ENCODE measurements at places on chromosomes 11 and 22.

DNA sequence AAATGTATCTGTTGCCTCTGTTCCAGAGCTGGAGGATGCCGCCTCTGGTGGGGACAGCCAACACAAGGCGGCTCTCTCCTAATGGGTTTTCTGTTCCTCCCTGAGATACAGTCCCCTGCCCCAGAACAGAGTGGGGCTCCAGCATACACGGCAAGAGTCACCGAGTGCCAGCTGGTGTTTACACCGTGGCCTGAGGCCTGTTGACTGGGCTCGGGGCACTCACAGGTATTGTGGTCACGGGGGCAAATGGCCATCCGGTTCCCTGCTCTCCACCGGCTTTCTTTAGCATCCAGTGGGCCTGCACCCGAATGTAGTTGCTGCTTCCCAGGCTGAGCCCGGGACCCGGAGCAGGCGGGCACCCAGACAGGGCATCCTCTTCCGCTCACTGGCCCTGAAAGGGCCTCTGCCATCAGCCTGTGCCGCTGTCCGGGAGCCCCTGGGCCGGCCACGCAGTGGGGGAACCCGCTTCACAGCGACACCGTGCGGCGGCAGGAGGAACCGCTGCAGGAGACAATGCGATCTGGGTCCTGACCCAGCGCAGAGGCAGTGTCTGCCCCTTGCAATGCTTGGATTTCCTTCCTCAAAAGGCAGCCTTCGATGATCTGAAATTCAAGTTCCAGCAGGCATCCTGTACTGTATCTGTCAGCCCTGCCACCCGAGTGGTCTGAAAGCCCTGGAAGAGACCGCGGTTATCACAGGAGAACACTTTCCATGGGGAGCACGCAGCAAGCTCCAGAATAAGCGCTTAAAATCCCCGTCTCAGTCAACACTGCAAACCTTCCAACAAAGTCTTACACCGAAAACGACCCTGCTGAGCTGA is 859 bp upstream of the KRTAP5-5 start:
- DNase-seq = peak; percentile 76

GRCh38 chr11:131463162-131463561 is 92.7 kb downstream of the NTM start:
- no peak for DNase-seq

DNA sequence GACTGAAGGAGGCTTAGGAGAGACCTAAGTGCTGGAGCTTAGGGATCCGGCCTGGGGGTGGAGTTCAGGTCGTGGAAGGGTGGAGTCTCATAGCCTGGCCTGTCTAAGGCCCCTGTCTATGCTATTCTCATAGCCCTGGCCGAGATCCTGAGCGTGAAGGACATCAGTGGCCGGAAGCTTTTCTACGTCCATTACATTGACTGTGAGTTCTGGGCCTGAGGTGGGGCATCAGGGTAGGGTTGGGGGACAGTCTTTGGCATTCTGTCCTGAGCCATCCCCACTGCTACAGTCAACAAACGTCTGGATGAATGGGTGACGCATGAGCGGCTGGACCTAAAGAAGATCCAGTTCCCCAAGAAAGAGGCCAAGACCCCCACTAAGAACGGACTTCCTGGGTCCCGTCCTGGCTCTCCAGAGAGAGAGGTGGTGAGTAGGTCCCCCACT is 603 bp downstream of the KAT5 start:
- DNase-seq = no peak

- no peak for DNase-seq
These were observed 9.4 kb downstream of the PIM3 start for GRCh38 chr22:49969751-49970527.

GRCh38 chr11:58222721-58223120 is 6.0 kb downstream of the OR10Q1 start:
- no peak for DNase-seq

- no peak for DNase-seq
These were observed 56.4 kb upstream of the SYN3 start for GRCh38 chr22:33114565-33114964.

DNA sequence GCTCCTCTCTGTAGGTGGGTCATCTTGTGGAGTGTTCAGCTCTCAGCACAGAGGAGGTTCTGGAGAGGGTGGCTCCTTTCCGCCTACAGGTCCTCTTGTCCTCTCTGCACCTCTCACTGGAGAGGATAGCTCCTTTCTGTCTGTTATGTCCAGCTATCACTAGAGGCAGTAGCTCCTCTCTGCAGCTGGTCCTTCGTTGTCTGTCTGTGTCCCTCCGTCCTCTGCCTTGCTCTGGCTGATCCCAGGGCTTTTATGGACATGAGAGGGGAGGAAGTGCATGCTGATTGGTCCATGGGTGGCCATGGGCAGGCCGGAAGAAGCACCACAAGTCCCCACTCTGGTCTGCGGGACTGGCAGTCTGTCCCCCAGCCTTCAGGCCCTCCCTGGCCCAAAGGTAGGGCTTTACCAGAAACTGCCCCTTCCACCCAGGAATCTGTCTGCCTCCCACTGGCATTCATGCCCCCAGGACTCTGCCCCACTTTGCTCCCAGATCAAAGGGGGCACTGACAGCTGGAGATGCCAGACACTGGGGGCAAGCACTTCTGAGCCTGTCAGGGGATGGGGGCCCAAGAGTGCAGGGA is 38.6 kb upstream of the CALCB start:
- DNase-seq = no peak

GRCh38 chr22:28581016-28581415 is 98.6 kb downstream of the TTC28 start:
- DNase-seq = no peak

DNA sequence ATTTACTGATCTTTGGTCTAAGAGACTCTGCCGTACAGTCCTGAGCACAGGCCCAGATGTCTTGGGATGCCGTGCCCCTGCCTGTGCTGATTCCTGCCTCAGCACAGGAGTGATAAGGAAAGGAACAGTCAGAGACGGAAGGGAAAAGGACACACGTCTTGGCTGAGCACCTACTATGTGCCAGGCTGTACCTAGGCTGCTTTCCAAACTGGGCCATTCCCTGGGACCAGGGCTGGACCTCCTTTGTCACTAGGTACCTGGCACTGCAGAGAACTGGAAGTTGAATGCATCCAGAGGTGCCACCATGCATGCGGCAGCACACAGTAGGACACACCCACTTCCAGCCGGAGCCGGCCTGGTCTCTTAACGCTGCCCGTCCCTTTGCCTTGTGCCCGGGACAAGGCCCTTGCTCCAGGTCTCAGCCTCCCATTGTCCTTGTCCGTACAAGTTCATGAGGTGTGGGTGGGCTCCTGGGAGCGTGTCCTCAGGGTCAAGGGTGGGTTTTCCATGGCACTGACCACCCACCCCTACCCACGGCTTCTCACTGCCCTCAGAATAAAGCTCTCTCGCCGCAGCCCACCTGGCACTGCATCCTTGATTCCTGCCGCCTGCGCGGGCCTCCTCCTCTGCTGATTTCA is 1.1 kb upstream of the SSTR3 start:
- no peak for DNase-seq

DNA sequence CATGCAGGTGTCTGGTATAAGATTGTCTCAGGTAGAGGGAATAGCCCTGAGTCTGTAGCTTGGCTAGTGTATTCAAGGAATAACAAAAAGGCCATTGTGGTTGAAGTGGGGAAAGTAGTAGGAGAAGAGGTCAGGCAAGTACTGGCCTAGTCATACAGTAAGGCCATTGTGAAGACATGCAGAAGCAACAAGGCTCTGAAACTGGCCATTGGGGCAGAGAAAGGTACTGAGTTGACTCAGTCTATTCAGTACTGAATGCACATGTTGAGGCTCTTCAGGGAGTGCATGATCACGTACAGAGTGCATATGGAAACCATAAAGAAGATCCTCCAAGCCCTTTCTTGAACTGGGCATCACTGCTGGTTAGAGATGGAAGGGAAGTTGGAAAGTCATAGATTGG is 477.6 kb downstream of the SOX6 start:
- no peak for DNase-seq

DNA sequence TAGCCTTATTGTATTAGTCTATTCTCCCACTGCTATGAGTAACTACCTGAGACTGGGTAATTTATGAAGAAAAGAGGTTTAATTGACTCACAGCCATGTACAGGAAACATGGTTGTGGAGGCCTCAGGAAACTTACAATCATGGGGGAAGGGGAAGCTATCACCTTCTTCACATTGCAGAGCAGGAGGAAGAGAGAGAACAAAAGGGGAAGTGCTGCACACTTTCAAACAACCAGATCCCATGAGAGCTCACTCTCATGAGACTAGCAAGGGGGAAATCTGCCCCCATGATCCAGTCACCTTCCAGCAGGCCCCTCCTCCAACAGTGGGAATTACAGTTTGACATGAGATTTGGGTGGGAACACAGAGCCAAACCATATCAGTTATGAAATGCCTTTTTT is 179.4 kb downstream of the ARHGAP42 start:
- no peak for DNase-seq

DNA sequence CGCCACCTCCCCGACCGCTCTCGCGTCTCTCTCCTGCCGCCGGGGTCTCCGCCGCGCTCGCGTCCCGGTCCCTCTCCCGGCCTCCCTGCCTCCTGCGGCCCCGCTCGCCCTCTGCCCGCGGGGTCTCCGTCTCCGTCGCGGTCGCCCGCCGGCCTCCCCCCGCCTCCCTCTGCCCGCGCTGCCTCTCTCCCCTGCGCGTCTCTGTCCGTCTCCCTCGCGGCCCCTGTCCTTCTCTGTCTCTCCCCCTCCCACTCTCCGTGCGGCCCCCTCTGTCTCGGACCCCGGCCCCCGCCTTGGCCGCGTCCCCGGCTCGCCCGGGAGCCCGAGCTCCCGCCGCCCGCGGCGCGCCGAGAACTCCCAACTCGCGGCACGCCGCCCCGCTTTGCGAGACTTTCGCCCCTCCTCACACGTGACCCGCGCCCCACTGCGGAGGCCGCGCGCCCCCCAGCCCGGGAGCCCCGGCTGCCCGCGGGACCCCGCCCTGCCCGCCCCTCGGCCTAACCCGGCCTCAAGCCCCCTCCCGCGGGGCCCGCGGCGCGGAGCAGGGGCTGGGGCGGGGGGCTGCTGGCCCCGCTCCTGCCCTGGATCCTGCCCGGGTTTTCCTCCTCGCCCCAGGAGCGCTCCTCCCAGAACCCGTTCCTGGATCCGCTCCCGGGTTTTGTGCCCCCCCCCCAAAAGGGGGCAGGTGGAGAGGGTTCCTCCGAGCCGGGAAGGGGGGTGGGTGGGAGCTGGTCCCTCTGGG is 702 bp upstream of the KCNJ4 start:
- DNase-seq = no peak

DNA sequence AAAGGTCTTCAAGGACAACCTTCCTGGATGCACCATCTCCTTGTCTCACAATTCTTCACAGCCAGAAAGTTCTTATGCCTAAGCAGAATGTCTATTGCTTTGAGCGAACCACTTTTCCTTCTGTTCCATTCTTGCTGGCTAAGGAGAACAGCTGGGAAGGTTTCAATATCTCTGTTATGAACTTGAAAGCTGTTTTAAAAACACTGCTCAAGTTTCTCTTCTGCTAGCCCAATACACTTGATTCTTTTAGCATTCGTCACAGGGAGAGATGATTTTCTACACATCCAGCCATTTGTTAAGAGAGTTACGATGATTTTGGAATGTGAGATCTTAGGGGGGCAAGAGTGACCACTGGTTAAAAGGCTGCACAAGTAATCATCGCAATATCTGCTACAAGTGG is 249.3 kb downstream of the KIRREL3 start:
- no peak for DNase-seq

- peak; percentile 92 for DNase-seq
These were observed at the start of gene MAJIN for GRCh38 chr11:64971421-64972233. MAJIN (minus strand) TSS chr11:64972108; CDS start chr11:64959405, 12,703 bp downstream.

DNA sequence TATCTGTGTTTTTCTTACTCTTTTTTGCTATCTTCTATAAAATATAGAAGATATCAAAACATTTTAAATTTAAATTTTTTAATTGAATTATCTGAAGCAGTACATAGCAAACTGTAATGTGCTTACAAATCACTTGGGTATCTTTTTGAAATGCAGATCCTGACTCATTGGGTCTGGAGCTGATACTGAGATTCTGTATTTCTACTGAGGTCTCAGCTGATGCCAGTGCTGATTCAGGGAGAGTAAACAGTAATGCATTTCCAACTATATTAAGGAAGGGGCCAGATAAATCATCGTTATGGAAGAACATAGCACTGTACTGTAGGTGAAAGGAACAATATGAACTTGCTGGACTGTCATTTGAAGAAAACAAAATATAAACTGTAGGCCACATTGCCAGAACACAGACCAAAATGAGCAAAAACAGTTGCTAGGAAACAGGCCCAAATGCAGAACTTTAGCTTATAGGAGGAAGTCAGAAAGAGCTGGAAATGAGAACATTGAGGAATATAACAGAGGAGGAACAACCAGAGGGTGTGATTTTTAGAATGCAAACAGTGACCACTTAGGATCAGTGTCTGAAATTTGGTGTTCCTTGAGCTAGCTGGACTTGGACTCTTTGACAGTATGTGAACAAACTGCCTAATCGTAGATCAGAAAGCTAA is 3.3 kb downstream of the ARL14EP start:
- DNase-seq = no peak

DNA sequence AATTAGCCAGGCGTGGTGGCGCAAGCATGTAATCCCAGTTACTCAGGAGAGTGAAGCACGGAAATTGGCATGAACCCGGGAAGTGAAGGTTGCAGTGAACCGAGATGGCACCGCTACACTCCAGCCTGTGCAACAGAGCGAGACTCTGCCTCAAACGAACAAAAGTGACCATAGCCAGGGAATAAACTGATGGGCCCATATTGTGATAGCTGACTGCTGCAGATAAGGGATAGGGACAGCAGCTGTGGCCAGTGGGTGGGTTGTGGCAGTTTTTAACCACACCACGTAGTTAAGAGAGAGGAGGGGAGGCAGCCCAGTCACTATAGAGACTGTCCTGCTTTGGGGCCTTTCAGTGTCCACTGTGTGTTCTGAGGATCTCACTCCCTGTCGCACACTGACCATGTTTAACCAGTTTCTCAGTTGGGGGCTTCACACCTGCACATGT is 58.9 kb downstream of the PISD start:
- DNase-seq = no peak

Data from Right ventricle myocardium inferior (tissue), 1 donor.